Upper lobe of left lung (tissue), 6 donors: ENCODE measurements at places on chromosomes 6 and 20. TPM values are rescaled to one million over a fixed set of nuclear protein-coding genes. Genes with fewer than 3 reads are reported as not detected.

GSTA3 gene
- 1.00 TPM for total RNA-seq

NUDT3 gene
- total RNA-seq: 16.8 TPM

DNA sequence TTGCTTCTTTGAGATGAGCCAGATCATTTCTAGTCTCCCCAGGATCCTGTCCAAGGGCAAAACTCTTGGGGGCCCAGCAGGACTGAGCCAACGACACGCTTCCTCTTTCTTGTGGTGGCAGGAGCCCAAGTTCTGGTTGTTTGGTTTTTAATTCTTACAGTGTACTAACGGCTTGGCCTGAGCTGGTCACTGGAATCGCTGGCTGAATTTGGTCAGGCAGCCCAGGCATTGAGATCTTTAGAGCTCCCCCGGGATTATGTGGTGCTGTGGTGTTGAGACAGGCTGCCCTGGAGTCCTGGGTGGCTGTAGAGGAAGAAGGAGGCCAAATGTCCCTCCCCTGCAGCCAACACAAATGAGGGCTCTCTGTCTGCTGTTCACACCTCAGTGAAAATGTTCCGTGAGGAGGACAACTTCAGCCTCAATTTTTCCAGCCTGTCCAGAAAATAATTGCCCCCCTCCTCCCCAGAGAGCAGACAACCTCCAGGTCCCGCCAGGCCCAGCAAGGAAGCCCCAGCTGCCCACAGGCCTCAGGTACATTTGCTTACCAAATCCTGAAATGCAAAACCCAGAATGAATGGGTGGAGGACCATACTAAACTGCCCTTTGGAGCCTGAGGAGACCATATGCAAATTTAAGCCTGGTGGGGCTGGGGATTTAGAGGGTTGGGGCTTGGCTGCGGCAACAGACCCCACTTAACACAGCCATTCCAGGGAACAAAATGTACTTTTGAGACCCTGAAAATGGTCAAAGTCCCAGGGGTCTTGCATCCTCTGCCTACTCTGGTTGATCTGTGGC is 23.6 kb downstream of the BNIP5 start:
- no peak overlapping the region for H3K4me3 ChIP-seq
- no peaks in the 10 kb centered on the region for H3K4me1 ChIP-seq
- no peaks in the 10 kb centered on the region for H3K36me3 ChIP-seq
- H3K27me3 ChIP-seq: no peaks in the 10 kb centered on the region
- H3K27ac ChIP-seq: no peak overlapping the region
- no peak for DNase-seq

DNA sequence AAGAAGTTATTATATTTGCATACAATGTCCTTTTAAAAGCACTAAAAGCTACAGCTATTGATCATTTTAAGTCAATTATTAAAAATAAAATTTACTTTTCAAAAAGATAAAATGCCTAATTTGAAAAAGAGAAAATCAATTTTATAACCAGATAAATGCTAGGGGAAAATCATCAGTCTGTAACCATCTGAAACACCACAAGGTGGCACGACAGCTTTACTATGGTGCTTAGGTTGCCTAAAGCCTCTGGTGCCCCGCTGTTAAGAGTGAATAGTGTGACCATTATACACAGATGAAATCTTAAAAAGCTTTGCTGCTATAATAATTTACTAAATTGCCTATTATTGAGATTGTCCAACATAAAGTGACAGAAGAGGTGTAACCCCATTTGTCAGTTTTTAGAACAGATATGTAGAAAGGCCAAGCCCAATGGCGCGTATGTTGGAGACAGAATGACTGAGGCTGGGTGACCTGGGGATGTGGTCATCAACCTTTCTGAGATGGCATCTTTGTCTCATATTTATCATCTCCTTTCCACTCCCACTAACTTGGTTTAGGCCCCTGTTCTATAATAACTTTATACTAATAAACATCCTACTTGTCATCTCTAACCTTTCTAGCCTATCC is 100.8 kb downstream of the MOXD1 start:
- DNase-seq: no peak
- H3K4me1 ChIP-seq: no peaks in the 10 kb centered on the region
- no peaks in the 10 kb centered on the region for H3K36me3 ChIP-seq
- H3K4me3 ChIP-seq: no peak overlapping the region

DNA sequence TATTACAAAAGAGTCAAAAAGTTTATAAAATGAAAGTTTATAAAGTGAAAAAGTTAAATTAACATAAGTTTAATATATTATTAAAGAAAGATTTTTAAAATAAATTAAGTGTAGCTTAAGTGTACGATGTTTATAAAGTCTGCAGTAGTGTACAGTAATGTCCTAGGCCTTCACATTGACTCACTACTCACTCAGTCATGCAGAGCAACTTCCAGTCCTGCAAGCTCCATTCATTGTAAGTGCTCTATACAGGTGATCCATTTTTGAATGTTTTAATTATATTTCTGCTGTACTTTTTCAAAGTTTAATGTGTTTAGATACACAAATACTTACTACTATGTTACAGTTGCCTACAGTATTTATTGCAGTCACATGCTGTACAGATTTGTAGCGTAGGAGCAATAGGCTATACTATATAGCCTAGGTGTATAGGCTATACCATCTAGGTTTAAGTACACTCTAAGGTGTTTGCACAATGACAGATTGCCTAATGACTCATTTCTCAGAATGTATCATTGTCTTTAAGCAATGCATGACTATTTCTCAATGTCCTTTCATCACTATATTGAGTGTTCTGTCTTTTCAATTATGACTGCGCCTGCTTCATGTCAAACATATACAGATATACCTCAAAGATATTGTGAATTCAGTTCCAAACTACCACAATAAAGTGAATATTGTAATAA is 1110.3 kb upstream of the MAP3K7 start:
- no peaks in the 10 kb centered on the region for H3K4me1 ChIP-seq
- H3K27ac ChIP-seq: no peak overlapping the region
- DNase-seq: no peak
- H3K4me3 ChIP-seq: no peak overlapping the region
- no peaks in the 10 kb centered on the region for H3K27me3 ChIP-seq

- DNase-seq: no peak
- H3K27ac ChIP-seq: peak overlapping the region; percentile 69
- no peak overlapping the region for H3K4me3 ChIP-seq
- peaks cover 16% of the 10 kb centered on the region for H3K36me3 ChIP-seq
- no peaks in the 10 kb centered on the region for H3K27me3 ChIP-seq
Measured at GRCh38 chr6:3742076-3742425, 9.5 kb downstream of the PXDC1 start.

- H3K36me3 ChIP-seq: peaks cover 16% of the 10 kb centered on the region
- no peaks in the 10 kb centered on the region for H3K27me3 ChIP-seq
- H3K4me1 ChIP-seq: peaks cover 13% of the 10 kb centered on the region
- no peak for DNase-seq
- H3K27ac ChIP-seq: no peak overlapping the region
Measured at GRCh38 chr6:151436802-151437201, 15.1 kb downstream of the RMND1 start.
